Transverse colon (tissue), 4 donors: ENCODE measurements at places on chromosomes 6 and 20.

- DNase-seq: no peak
Measured at GRCh38 chr6:108106261-108106660, 31.7 kb upstream of the OSTM1 start.

DNA sequence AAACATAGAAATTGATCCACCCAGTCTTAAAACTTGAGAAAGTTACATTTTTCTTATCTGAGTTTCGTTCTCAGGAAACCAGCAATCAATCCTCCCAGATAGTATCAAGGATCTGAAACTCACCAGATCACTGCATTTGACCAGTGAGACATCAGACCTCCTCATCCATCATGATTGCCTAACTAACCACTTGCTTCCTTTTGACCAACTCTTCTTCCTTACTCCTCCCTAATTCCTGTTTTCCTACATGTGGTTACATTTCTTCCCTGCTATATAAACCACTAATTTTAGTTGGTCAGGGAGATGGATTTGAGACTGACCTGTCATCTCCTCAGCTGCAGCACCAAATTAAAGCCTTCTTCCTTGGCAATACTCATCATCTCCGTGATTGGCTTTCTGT, 357.1 kb upstream of the POU3F2 start:
- DNase-seq: no peak

DNA sequence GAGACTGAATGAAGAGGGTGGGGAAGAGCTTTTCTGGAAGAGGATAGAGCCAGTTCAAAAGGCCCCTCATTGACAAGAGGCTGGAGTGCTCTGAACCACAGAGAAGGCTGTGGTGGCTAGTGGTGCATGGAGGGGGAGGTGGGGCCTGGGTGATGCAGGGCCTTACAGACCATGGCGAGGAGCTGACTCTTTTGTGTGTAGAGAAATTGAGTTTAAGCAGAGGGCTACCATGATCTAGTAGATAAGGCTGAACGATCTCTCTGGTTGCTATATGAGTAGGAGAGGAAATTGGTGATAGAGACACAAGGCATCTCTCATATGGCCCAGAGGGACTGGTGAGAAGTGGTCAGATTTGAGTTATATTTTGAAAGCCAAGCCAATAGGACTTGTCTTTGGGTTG, 137.6 kb downstream of the UST start:
- no peak for DNase-seq

DNA sequence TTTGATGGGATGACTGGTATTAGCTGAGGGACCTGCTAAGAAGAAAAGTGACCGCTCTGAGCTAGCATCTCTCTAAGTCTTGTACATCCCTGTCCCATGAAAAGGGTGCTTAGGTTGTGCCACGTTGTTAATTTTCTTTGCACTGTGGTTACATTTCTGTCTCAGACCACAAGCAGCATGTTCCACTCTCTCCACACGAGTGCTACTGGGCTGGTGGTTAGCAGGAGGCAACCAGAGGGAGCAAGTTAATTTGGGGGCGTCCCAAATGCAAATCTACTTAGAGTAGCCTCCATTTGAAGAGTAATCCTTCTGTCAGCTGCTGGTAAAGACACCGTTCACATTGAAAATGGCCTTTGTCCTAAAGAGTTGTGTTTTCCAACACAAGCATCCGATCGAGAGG, 3.4 kb upstream of the SCML4 start:
- no peak for DNase-seq

- DNase-seq: no peak
Measured at GRCh38 chr6:163883984-163884383, 469.5 kb downstream of the QKI start.

- peak; percentile 48 for DNase-seq
Measured at GRCh38 chr20:59525500-59526241, 78.7 kb upstream of the PHACTR3 start.
